ENCODE measurements at places on chromosomes 5 and 9.

DNA sequence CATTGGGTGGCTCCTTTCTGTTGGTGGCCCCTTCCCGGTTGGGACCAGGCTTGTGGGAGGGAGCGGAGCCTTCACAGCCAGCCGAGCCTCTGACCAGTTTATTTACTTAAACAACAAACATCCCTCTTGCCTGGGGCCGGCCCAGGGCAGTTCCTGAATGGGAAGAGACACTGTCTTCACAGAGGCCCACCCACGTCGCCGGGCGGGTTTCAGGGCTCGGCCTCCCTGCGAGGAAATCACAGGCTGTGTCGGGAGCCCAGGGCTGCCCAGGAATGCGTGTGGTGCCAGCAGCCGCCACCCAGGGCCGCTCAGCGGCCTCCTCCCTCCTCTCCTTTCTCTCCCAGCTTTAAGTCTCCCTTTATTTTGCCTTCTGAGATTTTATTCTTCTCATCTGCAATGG lies 132.5 kb downstream of the HSD17B3 start:
- DNase-seq, result no peak

DNA sequence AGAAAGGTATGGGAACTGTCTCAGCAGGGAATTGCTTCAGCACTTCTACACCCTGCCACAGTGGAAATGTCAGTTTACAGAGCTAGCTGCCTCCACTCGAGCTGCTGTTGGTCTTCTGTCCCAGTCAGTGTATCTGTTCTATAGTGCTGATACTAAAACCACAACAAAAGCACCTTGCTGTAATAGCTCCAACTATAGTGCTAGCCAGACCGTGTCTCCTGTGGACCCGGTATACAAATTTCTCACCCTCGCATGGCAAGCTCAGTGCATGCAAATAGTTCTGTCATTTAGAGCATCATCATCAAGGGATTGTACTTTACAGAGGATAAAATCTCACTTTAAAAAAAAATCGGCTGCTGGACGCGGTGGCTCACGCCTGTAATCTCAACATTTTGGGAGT lies 51.5 kb upstream of the IQGAP2 start:
- no peak for DNase-seq

DNA sequence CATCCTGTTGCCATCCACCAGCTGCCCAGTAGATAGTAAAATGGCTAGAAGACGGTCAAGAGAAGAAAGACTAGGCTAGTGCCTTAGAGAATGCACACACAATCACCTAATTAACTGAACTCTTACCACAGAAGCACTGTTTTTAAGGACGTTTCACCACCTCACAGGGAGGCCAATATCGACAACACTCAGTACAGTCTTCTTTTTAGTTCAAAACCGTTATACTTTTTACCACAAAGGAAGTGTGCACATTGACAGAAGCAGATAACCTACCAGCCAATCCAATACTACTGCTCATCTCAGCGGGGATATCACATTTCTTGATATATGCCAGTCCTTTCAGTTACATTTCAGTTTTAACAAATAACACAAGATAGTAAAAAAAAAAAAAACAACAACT lies 122.3 kb downstream of the GNAQ start:
- no peak for DNase-seq

- DNase-seq, result peak; percentile 85
Observed at GRCh38 chr9:97572196-97572891, 60.8 kb downstream of the TSTD2 start.

DNA sequence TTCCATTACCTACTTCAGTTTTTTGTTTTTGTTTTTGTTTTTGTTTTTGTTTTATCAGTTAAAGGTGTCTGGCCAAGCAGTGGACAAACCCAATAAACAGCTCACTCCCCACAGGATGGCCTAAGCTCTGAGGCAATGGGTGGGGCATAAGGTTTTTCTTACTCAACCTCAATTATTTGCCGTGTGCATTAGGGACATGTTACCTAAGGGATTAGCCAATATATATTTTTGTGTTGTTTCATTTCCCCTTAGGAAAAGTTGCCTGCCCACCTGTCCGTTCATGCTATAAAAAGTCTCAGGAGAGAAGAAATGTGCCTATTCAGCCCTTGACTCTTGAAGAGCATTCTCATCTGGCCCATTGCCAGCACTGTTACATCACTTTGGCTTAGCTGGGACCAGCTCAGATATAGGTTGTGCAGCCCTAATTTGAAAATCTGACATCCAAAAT lies 7.3 kb downstream of the SH3RF2 start:
- DNase-seq, result no peak

GRCh38 chr5:55591686-55592085 lies 56.9 kb upstream of the PLPP1 start:
- DNase-seq, result no peak

DNA sequence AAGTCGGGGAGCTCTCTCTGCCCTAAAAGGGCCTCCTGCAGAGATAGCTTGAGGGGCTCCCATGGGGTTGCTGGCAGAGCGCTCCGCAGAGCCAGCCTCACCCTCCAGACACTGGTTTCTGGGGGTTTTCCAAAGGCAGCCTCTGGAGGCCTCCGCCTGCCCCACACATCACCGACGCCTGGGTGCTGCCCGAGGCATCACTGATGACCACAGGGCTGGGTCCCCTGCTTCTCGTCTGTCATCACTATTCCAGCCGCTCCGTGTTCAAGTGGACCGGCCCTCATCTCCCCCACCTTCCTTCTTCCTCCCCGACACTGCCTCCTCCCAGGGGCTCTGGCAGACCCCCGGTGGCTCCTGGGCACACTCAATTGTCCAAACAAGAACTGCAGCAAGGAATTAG lies 64.1 kb upstream of the IRX4 start:
- no peak for DNase-seq

- DNase-seq, result peak; percentile 80
Observed at GRCh38 chr5:177446200-177447065, at the start of gene PRR7. TSS of gene PRR7 (plus strand) at chr5:177446814. CDS start at chr5:177455068, 8,254 bp downstream.

GRCh38 chr5:158194561-158194976 lies 335.6 kb upstream of the CLINT1 start:
- no peak for DNase-seq

- no peak for DNase-seq
Observed at GRCh38 chr5:60463179-60463868, 236.6 kb downstream of the DEPDC1B start.

DNA sequence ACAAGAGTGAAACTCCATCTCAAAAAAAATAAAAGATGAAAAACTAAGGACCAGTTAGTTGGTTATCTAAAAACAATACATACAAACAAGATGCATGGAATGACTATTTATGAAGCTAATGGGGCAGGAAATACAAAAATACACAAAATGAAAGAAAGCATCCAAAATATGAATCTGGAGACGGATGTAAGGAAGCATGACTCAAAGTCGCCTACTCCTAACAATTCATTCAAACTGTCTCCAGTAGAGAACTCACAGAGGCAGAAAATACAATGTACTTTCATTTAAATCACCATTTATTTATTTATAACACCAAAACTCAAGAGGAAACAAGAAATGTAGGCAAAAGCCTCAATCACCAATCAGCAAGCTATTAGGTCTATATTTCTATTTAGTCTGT lies 68.4 kb downstream of the SCAI start:
- DNase-seq, result no peak

GRCh38 chr5:135497971-135498636 lies 37.7 kb downstream of the NEUROG1 start:
- DNase-seq, result no peak

- no peak for DNase-seq
Observed at GRCh38 chr5:111960476-111961215, 203.7 kb upstream of the NREP start.

DNA sequence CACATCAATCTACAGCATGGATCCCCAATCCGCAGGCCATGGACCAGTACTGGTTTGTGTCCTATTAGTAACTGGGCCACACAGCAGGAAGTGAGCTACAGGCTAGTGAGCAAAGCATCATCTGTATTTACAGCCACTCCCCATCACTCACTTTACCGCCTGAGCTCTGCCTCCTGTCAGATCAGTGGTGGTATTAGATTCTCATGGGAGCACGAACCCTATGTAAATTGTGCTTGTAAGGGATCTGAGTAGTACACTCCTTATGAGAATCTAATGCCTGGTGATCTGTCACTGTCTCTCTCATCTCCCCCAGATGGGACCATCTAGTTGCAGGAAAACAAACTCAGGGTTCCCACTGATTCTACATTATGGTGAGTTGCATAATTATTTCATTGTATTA lies 212.7 kb upstream of the FAM174A start:
- DNase-seq, result no peak

DNA sequence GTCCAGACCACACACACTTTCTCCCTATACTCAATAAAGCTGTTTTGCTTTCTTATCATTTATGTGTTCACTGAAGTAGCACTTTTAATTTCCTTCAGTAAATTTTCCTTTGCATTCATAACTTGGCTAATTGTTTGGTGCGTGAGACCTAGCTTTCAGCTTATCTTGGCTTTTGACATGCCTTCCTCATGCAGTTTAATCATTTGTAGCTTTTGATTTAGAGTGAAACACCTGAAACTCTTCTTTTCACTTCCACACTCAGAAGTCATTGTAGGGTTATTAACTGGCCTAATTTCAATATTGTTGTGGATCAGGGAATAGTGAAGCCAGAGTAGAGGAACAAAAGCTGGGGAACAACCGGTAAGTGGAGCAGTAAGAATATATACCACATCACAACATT lies 114.7 kb downstream of the ST8SIA4 start:
- no peak for DNase-seq

GRCh38 chr9:18791074-18791473 lies 241.9 kb downstream of the SAXO1 start:
- no peak for DNase-seq

DNA sequence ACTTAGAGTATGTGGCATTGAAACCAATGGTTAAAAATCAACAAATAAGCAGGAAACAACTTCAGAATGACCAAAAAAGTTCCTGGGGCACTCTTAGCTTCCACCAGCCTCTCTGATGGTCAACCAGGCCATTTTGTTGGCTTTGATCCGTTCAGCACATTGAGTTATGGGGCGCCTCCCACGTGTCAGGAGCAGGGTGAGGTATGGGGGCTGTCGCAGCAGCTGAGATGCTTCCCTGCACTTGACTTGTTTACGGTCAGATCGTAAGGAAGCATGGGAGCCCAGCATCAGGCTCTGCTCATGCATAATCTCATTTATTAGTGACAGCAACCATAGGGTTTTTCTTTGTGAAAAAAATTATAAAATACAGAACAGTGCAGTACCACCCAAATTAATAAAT lies 16.7 kb downstream of the SYK start:
- DNase-seq, result no peak

DNA sequence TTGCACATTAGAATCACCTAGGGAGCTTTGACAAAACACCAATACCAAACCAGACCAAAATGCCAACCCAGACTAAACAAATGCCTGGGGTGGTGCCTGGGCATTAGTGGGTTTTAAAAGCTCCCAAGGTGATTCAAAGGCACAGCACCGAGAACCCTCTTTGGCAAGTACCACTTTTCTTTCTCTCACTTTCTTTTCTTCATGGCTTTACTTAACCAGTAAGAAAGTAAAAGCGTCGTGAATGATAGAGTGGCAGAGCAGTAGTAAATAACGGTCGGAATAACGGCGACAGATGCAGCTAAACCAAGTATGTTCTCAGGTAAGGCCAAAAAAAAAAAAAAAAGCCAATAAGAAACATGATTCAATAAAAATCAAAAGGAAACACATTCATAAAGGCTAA lies 49.5 kb downstream of the ZNF608 start:
- no peak for DNase-seq

- no peak for DNase-seq
Observed at GRCh38 chr5:64971513-64971912, 202.8 kb downstream of the CWC27 start.

GRCh38 chr9:89505911-89506310 lies 8.0 kb upstream of the SEMA4D start:
- no peak for DNase-seq

DNA sequence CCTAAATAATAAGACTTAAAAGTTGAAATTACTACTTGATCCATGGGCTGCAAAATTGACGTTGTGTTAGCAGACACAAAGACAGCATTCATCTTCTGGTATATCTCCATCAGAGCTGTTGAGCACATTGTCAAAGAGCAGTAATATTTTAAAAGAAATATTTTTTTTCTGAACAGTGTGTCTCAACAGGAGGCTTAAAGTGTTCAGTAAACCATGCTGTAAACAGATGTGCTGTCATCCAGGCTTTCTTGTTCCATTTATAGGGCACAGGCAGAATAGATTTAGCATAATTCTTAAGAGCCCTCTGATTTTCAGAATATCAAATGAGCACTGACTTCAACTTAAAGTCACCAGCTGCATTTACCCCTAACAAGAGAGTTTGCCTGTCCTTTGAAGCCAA lies 29.7 kb upstream of the CCNH start:
- DNase-seq, result no peak

- no peak for DNase-seq
Observed at GRCh38 chr5:141633871-141634561, 2.6 kb downstream of the HDAC3 start.

- no peak for DNase-seq
Observed at GRCh38 chr9:92761686-92762085, 2.9 kb downstream of the BICD2 start.

GRCh38 chr5:122772446-122772845 lies 2.4 kb upstream of the SNX2 start:
- no peak for DNase-seq

DNA sequence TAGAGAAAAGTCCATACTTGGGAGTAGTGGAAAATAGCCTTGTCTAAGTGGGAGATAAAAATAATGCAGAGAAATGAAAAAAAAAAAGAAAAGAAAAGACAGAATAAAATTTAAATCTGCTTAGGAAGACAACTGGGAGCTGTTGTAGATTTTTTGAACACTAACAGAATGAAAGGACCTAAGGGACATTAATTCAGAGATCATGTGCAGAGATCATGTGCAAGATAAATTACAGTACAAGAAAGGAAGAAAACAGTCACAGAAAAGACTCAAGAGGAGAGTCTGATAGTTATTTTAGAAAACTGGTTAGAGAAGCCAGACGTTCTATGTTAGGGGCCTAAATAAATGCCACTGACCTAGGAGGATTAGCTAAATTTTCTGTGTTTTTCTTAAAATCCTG lies 1226.8 kb upstream of the NUDT12 start:
- DNase-seq, result no peak

DNA sequence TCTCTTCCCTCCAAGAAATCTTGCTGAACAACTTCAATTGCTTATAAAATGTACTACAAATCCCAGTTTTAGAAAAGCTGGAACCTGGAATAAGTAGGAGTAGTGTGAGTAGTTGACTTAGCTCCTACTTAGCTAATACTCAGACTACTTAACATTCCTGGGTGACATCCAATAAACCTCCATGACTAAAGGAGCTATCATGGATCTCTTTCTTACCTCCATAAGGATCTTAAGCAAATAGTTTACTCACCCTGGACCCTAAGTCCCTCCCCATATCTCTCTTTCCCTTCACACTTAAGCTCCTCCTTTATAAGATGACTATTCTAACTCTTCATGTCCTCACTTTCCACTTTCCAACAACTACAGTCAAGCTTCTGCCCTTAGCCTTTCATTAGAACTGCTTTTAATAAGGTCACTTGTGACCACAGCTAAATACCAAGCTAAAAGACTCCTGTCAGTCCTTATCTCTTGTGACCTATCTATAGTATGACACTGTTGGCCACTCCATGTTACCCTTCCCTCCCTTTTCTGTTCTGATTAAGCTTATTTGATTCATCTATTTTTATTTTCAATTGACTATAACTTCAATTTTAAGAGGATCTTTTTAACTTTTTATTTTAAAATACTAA lies 194.9 kb downstream of the RFX3 start:
- DNase-seq, result peak; percentile 6
